ENCODE measurements at places on chromosomes 7 and 10. TPM values are rescaled to one million over a fixed set of nuclear protein-coding genes. Genes with fewer than 3 reads are reported as not detected.

ZNF117 gene
- 2.7 TPM for total RNA-seq

HOXA3 gene
- 14.3 TPM for total RNA-seq

GRCh38 chr7:148883266-148884048, 634 bp downstream of the EZH2 start:
- DNase-seq, result peak; percentile 70

- DNase-seq, result no peak
Measured at GRCh38 chr10:70918851-70919530, 30.6 kb upstream of the PCBD1 start.

DNA sequence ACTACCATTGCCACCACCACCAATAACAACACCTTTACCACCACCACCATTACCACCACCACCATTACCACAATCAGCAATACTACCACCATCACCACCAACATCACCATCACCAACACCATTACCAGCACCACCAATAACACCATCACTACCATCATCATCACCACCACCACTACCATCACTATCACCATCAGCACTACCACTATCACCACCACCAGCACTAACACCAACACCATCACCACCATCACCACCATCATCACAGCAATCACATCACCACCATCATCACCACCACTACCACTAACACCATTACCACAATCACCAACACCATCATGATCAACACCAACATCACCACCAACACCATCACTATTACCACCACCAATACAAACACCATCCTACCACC, 249.5 kb downstream of the GRID1 start:
- DNase-seq, result no peak

DNA sequence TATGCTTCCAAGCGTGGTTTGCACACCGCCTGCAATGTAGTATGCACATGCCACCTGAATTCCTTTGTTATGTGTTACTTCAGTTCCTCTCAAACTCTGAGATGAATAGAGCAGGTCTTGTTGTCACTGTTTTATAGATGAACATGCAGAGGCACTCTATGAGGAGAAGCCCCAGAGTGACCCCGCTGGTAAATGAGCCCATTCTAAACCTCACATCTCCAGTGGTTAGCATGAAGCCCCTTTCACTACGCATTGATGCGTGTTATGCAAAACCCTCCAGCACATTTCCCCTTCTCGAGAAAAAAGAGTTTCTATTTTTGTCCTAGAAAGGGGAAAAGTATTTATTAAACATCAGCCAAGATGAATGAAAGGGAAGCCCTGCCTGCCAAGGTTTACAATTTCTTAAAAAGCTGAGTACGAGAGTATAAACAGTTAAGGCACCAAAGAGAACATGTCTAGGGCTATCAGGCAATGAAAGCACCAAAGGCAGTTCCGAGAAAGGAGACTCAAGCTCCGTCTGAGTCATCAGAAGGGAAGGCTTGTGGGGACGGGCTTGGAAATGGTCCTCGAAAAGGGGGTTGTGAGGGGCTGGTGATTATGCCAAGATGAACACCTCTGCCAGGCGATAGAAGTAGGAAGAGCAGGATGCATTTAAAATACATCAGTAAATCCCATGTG, 58.7 kb upstream of the PFKP start:
- DNase-seq, result no peak

- DNase-seq, result no peak
Measured at GRCh38 chr7:39608278-39608677, 15.1 kb upstream of the RALA start.
